ENCODE measurements at places on chromosomes 1 and 21. TPM values are rescaled to one million over a fixed set of nuclear protein-coding genes. Genes with fewer than 3 reads are reported as not detected.

AQP10 gene
- total RNA-seq = not detected

OR2G3 gene
- not detected for total RNA-seq

RAVER2 gene
- total RNA-seq = 47.3 TPM

CELSR2 gene
- 3.9 TPM for total RNA-seq

LINGO4 gene
- not detected for total RNA-seq

EPHA8 gene
- not detected for total RNA-seq

SPOCD1 gene
- total RNA-seq = 0.79 TPM

ENAH gene
- 29.7 TPM for total RNA-seq

KIF26B gene
- 0.31 TPM for total RNA-seq

CPLANE2 gene
- 5.9 TPM for total RNA-seq

RHCE gene
- not detected for total RNA-seq

DISP1 gene
- total RNA-seq = 4.2 TPM

IGSF3 gene
- 29.8 TPM for total RNA-seq

OPTC gene
- not detected for total RNA-seq

KIRREL1 gene
- 9.2 TPM for total RNA-seq

G0S2 gene
- 5.9 TPM for total RNA-seq

CFHR1 gene
- not detected for total RNA-seq

FCMR gene
- total RNA-seq = 1.6 TPM

PLA2G2E gene
- not detected for total RNA-seq

GPN2 gene
- total RNA-seq = 33.8 TPM

BARHL2 gene
- not detected for total RNA-seq

HHIPL2 gene
- 0.70 TPM for total RNA-seq

IL10RB gene
- 103 TPM for total RNA-seq

ELAPOR1 gene
- total RNA-seq = 96.7 TPM

TNFSF4 gene
- total RNA-seq = 1.2 TPM

TCHHL1 gene
- total RNA-seq = not detected

IL19 gene
- total RNA-seq = not detected

ARID4B gene
- total RNA-seq = 26.2 TPM

COL8A2 gene
- 1.8 TPM for total RNA-seq

RPS8 gene
- 1,342 TPM for total RNA-seq

AMY1C gene
- not detected for total RNA-seq

TMEM61 gene
- total RNA-seq = 12.2 TPM

GABRD gene
- not detected for total RNA-seq

IL12RB2 gene
- total RNA-seq = 0.82 TPM

CCDC24 gene
- 22.6 TPM for total RNA-seq

MNDA gene
- total RNA-seq = 1.2 TPM

PTGER3 gene
- 2.7 TPM for total RNA-seq

NUDT17 gene
- total RNA-seq = 1.3 TPM

FCRL6 gene
- 0.14 TPM for total RNA-seq

CASQ1 gene
- 0.64 TPM for total RNA-seq

BTBD8 gene
- total RNA-seq = 5.3 TPM

CGN gene
- total RNA-seq = 182 TPM

GCSAML gene
- total RNA-seq = 0.18 TPM

ZBTB8A gene
- total RNA-seq = 6.0 TPM

FALEC gene
- total RNA-seq = not detected

HIPK1 gene
- total RNA-seq = 67.4 TPM

C4BPB gene
- 20.8 TPM for total RNA-seq

EVI5 gene
- total RNA-seq = 37.7 TPM

LCE1A gene
- not detected for total RNA-seq

TDRD5 gene
- 0.92 TPM for total RNA-seq

ATP1A2 gene
- total RNA-seq = 12.1 TPM

SPATA17 gene
- total RNA-seq = 0.25 TPM

USH2A gene
- under 0.01 TPM for total RNA-seq

ETV3L gene
- total RNA-seq = not detected

IL20 gene
- not detected for total RNA-seq

Measured in left colon (tissue), 2 donors.